ENCODE measurements at places on chromosomes 7 and 10.

DNA sequence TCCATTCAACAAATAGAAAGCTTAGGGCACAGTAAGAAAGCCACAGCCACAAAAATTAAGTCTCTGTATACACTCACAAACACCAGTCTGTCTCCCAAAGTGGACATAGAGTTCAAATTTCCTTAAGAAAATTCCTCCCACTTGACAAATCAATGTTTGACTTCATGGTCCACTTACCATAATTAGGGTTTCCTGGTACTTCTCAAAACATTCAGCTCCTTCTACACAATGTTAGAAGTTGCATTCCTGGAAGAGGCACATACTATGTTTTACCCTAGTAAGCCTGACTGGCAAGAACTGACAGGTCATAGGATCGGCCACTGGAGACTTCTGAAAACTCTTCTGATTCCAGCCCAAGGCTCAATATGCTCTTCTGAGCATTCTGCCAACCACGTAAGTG is 70.5 kb downstream of the CPXM2 start:
- H3K27me3 ChIP-seq = no peaks in the 10 kb centered on the region
- H3K27ac ChIP-seq = no peak overlapping the region
- no peak for DNase-seq

DNA sequence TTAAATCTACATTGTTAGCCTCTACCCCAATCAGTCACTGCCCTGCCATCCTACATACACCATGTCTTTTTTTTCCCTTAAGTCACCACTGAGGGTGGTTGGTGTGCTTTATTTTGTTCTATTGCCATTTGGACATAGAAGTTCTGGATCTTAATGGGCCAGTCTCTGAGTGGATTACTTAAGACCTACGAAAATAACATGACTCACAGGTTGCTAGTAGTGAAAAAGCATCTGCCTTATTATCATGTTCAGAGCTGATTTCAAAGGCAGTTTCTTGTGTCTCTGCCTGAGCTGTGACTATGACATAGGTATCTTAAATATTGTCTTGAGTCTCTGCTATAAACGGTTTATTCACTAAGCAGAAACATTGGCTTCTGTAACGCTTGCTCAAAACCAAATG is 410.8 kb downstream of the MDFIC start:
- H3K27me3 ChIP-seq = no peaks in the 10 kb centered on the region
- no peaks in the 10 kb centered on the region for H3K36me3 ChIP-seq
- no peaks in the 10 kb centered on the region for H3K4me1 ChIP-seq
- no peak overlapping the region for H3K27ac ChIP-seq
- DNase-seq = no peak

- H3K4me1 ChIP-seq = peaks cover 16% of the 10 kb centered on the region
- no peaks in the 10 kb centered on the region for H3K36me3 ChIP-seq
- no peak for DNase-seq
- no peaks in the 10 kb centered on the region for H3K27me3 ChIP-seq
Observed at GRCh38 chr7:22179442-22179879, 177.5 kb downstream of the RAPGEF5 start.

- no peaks in the 10 kb centered on the region for H3K36me3 ChIP-seq
- H3K4me3 ChIP-seq = no peak overlapping the region
- no peaks in the 10 kb centered on the region for H3K27me3 ChIP-seq
- H3K4me1 ChIP-seq = no peaks in the 10 kb centered on the region
- no peak overlapping the region for H3K27ac ChIP-seq
Observed at GRCh38 chr10:10644008-10644646, 373.5 kb upstream of the CELF2 start.

DNA sequence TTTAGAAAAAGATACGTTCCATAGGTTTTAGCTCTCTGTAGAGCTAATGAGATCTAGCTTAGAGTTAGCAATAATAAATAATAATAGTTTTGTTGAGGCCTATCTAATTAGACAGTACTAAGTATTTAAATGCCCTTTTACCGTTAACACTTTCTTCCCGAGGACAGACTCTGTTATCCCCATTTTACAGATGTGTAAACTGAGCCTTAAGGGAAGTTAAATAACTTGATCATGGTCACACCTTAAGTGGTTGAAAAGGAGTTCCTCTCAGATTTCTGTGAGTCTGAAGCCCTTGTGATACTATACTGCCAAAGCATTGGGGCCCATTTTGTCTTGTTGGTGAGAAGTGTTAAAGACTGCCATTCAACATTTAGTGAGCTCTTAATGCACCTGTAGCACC is 61.6 kb downstream of the CYP51A1 start:
- peaks cover 60% of the 10 kb centered on the region for H3K36me3 ChIP-seq
- no peaks in the 10 kb centered on the region for H3K27me3 ChIP-seq
- H3K4me3 ChIP-seq = no peak overlapping the region
- H3K4me1 ChIP-seq = no peaks in the 10 kb centered on the region

DNA sequence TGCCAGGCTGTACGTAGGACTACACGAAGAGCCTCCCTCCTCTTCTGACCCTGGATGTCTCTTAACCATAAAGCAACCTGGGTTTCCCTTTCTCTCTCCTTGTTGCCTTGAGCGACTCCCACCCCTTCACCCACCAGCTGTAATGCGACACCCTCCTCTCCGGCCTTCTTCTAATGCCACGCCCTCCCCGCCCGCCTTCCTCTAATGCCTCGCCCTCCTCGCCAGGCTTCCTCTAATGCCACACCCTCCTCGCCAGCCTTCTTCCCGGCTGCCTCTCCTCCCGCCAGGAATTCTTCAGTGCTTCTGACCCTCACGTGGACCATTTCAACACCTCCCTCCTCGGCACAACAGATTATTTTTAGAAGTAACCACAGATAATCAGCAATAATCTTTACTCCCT is 348.5 kb upstream of the SHH start:
- DNase-seq = no peak
- H3K4me3 ChIP-seq = no peak overlapping the region
- H3K27me3 ChIP-seq = peaks cover 6% of the 10 kb centered on the region
- H3K27ac ChIP-seq = no peak overlapping the region

- no peaks in the 10 kb centered on the region for H3K36me3 ChIP-seq
- no peak overlapping the region for H3K27ac ChIP-seq
Observed at GRCh38 chr10:5023177-5023805, 19.6 kb upstream of the AKR1C2 start.

GRCh38 chr10:30988831-30989435 is 42.7 kb downstream of the ZNF438 start:
- H3K4me3 ChIP-seq = no peak overlapping the region
- no peaks in the 10 kb centered on the region for H3K36me3 ChIP-seq
- DNase-seq = no peak
- H3K27ac ChIP-seq = no peak overlapping the region

DNA sequence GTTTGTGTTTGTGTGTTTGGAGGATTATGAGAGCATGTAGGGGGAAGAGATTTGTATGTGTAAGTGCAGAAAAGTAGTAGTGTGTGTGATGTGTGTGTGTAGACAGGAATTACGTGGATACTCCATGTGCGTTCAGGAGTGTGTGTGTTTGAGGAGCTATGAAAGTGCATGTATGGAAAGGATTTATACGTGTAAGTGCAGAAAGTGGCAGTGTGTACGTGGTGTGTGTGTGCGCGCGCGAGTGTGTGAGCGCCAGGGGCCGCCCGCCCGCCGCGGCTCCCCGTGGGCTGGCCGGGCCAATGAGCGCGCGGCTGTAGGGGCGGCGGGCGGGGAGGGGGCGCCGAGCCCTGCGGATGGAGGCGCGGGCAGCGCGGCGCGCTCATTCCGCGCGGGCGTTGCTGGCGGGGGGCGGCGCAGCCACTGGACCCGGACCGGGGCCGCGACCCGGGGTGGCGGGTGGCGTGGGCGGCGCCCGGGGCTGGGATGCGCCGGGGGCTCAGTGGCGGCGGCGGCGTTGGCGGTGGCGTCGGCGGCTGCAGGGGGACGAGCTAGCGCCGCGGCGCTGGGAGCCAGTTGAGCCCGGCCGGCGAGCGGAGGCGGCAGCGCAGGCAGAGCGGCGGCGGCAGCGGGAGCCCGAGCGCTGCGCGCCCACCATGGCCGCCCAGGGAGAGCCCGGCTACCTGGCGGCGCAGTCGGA is at the start of gene BICC1:
TSS of gene BICC1 (plus strand) at position 382 of the 697 bp plus-strand sequence. CDS start at position 654, 272 bp downstream.
- DNase-seq = no peak
- peaks cover 12% of the 10 kb centered on the region for H3K27me3 ChIP-seq
- H3K4me3 ChIP-seq = peak within 1 kb of the TSS; percentile 77
- peak within 1 kb of the TSS; percentile 91 for H3K27ac ChIP-seq

GRCh38 chr10:8350250-8350967 is 295.9 kb downstream of the GATA3 start:
- no peak overlapping the region for H3K4me3 ChIP-seq
- no peaks in the 10 kb centered on the region for H3K36me3 ChIP-seq
- H3K4me1 ChIP-seq = no peaks in the 10 kb centered on the region
- no peak overlapping the region for H3K27ac ChIP-seq

DNA sequence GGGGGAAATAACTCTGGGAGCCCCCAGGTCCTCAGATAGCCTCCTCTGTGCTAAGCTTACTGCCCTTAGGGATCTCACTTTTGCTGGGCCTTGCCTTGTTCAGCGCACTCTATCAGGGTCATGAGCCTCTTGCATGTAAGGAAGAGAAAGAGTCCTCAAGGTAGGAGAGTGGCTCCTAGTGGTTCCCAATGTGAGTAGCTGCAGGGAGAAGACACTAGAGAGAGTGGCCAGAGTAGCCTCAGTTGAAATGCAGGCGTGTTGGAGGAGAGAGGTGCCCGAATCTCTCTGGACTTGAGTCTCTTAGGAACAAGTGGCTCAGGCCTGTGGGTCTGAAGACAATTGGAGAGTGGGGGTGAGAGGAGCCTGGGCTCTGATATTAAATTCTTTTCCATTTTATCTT is 94.3 kb upstream of the SORCS3 start:
- no peaks in the 10 kb centered on the region for H3K36me3 ChIP-seq
- no peaks in the 10 kb centered on the region for H3K27me3 ChIP-seq
- DNase-seq = no peak
- no peaks in the 10 kb centered on the region for H3K4me1 ChIP-seq
- H3K4me3 ChIP-seq = no peak overlapping the region
- H3K27ac ChIP-seq = no peak overlapping the region

DNA sequence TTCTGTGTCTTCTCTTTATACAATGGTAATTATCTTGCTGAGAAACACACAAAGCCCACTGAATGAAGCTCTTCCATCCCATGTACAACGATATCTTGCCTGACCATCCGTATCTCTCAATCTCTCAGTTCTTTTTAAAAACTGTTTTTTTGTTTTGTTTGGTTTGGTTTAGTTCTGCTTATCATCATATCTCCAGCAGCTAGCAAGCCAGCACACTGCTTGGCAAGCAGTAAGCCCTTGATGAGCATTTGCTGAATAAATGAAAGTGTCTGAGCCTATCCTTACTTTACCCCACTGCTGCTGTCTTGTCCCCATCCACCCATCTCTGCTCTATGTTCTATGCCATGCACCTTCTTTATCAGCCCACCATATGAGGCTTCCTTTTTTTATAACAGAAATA is 34.2 kb downstream of the ITGB1 start:
- no peak overlapping the region for H3K4me3 ChIP-seq
- H3K27me3 ChIP-seq = no peaks in the 10 kb centered on the region
- H3K36me3 ChIP-seq = peaks cover 80% of the 10 kb centered on the region
- no peak overlapping the region for H3K27ac ChIP-seq

- H3K27me3 ChIP-seq = no peaks in the 10 kb centered on the region
- peaks cover 35% of the 10 kb centered on the region for H3K4me1 ChIP-seq
- no peak overlapping the region for H3K27ac ChIP-seq
- no peaks in the 10 kb centered on the region for H3K36me3 ChIP-seq
- H3K4me3 ChIP-seq = peak overlapping the region; percentile 16
- DNase-seq = no peak
Observed at GRCh38 chr10:91883549-91884444, 25.5 kb downstream of the FGFBP3 start.

Measured in suprapubic skin (tissue), 4 donors.